Inflammatory macrophage (primary cell): ENCODE measurements at places on chromosomes 12 and 14.

- no peak for DNase-seq
These were observed 15.3 kb downstream of the WDR20 start for GRCh38 chr14:102154821-102155549.

- DNase-seq = no peak
These were observed 4.7 kb upstream of the PLBD1 start for GRCh38 chr12:14572401-14572800.

DNA sequence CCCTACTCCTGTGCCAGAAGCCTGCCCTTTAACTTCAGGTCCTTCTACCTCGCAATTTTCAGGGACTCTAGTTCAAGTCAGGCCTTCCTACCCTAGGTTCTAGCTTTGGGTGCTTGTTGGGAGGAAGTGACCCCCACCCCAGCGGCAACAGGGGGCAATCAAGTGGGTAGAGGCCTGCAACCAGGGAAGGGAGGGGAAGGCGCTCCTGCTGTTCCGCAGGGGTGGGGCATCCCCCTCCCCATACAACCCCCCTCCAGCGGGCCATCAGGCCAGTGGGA, 204 bp upstream of the PRPH start:
- no peak for DNase-seq

DNA sequence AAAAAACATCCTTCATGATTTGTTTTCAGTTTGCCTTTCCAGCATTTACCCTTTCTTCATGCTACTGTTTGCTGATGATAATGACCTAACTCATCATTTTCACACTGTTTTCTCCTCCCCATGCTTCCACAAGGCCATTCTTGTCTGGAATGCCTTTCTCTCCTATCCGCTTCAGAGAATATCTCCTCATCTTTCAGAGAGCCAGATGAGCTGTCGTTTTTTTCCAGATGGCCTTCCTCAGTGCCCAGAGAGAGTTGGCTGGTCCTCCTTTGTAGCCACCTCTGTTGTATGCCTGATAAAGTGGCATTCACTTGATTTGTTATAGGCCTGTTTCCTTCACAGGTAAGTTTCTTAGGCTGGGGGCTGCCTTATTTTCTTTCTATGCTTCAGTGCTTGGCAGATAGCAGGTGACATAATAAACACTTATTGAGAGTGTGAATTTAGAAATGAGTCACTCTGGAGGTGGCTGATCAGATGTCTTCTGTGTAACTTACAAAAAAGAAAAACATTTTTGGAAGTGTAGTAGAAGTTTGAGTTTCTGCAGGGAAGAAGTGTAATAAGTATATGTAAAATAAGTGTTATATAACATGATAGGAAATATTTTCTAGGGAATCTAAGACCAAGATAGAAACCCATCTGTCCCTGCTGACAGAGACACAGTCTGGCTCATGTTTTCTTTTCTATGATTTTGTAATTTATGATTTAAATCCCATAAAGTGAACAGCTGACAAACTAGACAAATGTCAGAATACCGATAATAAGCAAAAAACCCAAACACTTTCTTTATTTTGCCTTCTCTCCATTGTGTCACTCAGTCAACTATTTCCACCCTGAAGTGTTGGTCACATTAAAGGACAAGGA, 174.5 kb downstream of the DACT1 start:
- DNase-seq = no peak

- no peak for DNase-seq
These were observed 69.6 kb downstream of the CHST11 start for GRCh38 chr12:104526320-104526719.

DNA sequence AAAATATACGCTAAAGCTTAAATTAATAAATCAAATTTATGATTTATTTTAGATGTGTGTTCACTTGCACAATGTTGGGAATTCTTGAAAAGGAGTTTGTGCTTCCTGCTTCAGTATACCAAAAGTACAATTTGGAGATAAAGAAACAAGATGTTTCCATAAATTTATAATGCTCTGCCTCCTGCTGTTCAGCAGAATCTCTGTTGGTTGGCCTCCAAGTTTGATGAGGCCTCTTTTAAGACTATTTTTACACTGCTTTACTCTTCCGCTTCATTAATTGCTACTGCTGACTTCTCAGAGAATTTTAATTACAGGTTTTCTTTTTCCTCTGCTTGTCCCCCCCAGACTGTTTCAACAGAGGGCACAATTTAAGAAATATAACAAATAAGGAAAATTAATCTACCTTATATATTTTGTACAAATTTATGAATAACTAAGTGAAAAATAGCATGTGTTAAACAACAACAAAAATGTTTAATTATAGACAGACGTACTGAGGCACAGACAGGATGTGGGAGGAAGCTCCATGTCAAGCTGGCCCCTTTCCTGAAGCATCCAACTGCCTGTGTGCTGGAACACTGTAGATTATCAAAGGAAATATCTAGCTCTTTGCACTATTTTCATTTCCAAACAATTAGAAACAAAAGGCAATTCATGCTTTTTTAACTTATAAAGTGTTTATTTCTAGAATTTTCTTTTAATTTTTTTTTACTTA, 83.9 kb downstream of the PIK3C2G start:
- no peak for DNase-seq

GRCh38 chr14:103892247-103892646, 36.0 kb upstream of the TDRD9 start:
- DNase-seq = no peak

GRCh38 chr12:10339053-10339840, 31.6 kb downstream of the KLRD1 start:
- no peak for DNase-seq

GRCh38 chr12:124191024-124191359, 103.9 kb upstream of the RFLNA start:
- DNase-seq = peak; percentile 4

GRCh38 chr14:49206828-49207227, 379.4 kb downstream of the RPS29 start:
- DNase-seq = no peak

DNA sequence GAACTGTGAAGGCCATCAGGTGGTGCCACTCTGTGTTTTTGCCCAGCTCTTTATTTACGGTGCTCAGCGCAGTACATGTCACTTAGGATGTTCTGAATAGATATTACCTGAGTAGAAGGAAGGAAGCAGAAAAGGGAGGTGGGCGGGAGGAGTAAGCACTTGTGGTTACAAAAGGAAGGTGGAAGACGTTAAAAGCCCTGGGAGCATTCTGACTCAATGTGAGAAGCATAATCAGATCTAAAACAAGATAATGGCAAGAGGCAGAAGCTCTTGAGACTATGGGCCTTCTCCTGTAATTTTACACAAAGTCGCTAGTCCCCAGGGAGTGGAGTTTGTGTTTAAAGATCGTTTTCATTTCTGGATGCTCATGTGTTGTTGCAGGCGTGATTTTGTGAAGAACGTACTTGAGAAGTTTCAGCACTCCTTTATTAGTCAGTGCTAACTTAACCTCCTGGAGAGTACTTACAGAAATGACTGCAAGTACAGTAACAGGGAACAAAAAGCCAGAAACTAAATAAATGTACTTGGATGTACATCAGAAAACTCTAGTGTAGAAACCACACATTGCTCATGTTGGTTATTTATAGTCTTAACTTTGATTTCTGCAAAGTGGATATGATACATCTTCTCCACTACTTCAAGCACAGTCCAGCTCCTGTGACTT, 1523.5 kb downstream of the AACS start:
- DNase-seq = no peak

DNA sequence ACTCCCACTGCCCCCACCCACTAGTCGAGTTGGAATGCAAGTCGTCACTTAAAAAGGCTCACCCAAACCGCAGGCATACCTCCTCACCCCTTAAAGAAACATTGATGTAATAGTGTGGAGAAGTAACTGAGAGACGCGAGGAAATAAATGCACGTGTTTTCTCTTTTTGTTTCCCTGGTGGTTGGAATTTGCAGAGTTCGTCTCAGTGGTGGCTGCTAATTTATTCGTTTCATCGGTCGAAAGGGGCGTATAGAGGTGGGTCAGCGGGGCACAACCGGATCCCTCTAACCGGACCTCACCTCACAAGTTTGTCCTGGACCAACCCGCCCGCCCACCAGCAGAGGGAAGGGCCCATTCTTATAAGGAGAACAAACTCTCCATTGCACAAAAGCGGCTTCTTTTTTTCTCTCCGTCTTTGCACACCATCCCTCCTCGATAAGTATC, 5.0 kb upstream of the NPAS3 start:
- no peak for DNase-seq

GRCh38 chr14:89430391-89431236, 13.6 kb upstream of the FOXN3 start:
- peak; percentile 67 for DNase-seq

GRCh38 chr14:21003788-21004346, 4.8 kb downstream of the SLC39A2 start:
- DNase-seq = no peak

GRCh38 chr12:128909653-128910052, 56.4 kb downstream of the GLT1D1 start:
- no peak for DNase-seq

- DNase-seq = no peak
These were observed 99.6 kb downstream of the SLC25A47 start for GRCh38 chr14:100422556-100423316.

DNA sequence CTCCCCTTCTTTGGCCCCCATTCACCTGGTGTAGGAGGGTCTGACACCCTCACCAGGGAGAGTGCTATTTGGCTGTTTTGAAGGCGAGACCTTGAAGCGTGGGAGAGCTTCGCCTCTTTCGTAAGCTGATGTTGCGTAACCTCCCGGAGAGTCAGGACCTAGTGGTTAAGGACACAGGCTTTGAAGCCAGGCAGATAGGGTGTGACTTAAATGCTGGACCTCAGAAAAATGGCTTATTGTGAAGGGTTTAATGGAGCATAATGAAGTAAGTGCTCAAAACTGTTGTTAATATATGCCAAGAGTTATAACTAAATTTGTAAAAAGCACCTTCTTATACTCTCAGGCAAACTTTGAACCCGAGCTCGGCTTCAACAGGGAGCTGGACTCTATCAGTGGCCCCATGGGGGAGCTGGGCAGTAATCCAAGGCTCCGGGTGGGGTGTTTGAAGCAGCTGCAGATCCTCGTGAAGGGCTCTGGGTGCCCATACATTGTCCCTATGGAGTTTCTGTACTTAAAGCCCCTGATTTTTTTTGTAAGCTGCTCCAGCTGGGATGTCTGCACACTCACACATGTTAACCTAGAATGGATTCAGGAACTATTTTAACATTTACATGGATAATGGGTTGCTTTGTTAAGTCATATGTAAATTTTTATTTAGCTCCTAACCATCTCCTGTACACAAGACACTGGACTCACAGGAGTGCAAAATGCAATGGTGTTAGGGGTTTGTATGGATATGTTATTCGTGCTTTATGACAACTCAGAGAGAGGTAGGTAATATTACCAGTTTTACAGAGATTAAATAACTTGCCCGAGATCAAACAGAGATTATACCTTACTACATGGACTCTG, 26.0 kb downstream of the PPFIBP1 start:
- peak; percentile 92 for DNase-seq

GRCh38 chr12:22447223-22447622, 97.1 kb downstream of the C2CD5 start:
- no peak for DNase-seq

GRCh38 chr14:93780813-93781400, 7.4 kb downstream of the PRIMA1 start:
- DNase-seq = no peak

GRCh38 chr14:65422088-65422834, 9.7 kb downstream of the FUT8 start:
- no peak for DNase-seq

DNA sequence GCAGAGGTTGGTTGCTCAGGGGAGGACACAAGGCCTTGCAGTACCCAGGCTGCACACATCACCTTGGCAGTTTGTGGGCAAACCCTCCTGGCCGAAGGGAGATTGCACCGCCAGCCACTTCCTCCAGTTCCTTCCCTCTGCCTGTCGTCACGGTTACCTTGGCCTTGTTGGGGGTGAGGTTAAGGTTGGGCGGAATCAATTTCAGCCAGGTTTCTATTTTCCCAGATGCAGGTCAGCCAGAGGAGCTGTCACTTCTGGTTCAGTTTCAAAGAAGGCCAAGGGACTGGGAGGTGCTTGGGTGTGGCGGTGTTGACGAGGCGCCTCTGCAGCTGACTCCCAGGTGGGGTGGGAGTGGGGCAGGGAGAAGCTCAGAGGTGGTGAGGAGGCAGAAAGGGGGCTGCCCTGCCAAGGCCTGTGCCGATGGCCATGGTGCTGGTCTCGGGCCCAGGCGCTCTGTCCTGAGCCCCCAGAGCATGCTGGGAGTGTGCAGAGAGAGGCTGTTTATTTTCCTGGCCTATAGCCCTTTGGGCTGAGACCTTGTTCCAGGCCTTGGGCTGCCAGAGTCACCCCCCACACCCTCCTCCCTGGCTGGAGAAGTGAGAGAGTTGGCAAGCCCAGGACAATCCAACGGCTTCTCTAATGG, 31.4 kb downstream of the JDP2 start:
- no peak for DNase-seq

GRCh38 chr12:92295523-92295922, 149.9 kb upstream of the BTG1 start:
- DNase-seq = no peak

DNA sequence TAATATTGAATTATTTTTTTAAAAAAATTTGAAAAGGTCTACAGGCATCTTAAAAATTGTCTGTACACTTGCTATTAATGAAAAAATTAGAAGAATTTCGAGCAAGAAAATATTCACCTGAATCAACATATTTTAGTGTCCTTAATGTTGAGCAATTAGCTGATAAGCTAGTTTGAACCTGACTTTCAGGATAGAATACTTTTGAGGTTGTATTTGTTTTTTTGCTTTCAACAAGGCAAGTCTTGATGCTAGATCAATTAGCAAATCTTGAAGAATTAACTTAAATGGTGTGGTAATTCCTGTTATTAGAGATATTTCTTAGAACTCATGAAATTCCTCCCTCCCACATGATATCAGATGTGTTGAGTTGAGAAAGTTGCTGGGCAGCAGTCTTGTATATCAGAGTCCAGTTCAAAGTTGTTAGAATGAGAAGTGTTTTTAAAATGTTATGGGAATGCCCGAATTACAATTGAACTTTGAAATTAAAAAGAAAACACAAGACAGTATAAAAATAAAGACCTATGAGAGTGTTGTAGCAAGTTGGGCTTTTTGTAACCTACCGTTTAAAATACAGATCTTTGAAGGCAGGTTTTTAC, 119.2 kb downstream of the TRMT5 start:
- DNase-seq = peak; percentile 54

DNA sequence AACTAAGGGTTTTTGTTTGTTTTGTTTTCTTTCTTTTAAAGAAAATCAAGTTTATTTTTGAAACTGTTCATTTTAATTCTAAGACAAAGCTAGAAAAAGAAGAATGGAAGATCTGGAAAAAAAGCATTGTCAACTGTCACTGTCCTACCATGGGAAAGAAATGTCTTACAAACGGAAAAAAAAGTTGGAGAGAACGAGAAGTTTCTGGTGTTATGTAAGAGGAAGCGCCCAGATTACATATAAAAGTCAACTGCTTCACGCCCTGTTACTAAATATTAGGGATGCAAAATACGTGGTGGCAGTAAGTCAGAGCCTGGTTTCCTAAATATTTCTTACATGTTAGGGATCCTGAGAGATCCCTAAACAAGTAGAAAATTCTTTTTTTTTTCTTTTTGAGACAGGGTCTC, 14.3 kb upstream of the FBXL14 start:
- DNase-seq = peak; percentile 86

DNA sequence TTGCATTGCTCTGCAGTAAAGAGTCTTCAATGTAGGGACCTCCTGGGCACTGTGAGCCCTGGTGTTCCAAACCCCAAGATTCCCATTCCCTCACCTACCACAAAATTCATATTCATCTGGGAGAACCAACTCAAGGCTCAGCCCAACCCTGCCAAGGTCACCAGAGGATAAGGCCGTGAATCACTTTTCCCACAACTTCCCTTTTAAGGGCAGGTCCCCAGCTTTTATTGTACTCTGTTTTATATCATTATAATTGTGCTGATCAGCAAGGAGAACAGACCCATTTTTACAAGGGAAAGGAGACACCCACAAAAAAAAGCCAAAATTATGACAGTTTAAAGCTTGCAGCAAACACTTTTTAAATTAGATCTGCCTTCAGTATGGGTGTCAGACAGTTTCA, 363.0 kb upstream of the FKBP4 start:
- peak; percentile 38 for DNase-seq
